ENCODE measurements at places on chromosomes 2 and 18.

- DNase-seq = no peak
Observed at GRCh38 chr2:126534478-126534877, 121.5 kb upstream of the GYPC start.

DNA sequence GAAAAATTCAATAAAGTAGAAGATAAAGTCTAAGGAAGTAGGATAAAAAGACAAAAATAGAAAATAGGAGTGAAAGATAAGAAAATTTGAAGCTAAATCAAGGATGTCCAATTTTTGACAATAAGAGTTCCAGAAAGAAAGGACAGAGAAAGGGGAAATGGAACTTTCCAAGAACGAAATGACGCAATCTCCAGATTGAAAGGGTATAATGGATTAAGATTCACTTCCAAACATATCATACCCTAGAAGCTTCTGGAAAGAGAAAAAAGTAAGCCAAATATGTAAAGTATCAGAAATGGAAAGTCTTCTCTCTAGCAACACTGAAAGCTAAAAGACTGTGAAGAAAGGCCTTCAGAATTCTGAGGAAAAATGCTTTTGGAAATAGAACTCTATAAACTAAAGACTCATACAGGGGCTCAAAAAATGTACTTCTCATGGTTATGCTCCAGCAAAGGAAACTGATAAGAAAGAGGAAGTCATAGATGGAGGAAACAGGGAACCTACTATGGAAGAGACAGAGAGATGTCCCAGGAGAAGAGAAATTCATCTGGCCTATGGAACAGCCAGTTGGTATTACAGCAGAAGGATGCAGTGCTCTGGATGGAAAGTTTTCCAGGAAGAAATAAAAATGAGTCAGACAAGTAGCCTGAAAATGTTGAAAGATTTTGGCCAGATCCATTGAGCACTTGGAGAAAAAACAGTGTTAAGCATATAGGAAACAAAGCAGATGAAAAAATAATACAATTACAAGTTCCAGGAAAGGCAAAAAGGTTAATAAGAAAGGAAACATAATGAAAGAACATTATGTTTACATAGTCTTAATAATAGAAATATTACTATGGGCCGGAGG, 20.1 kb downstream of the CASP8 start:
- DNase-seq = no peak

- DNase-seq = no peak
Observed at GRCh38 chr2:12697617-12698016, 19.1 kb upstream of the TRIB2 start.

GRCh38 chr18:36752929-36753865, 75.6 kb downstream of the TPGS2 start:
- no peak for DNase-seq

- DNase-seq = no peak
Observed at GRCh38 chr2:127420039-127420864, 2.0 kb downstream of the PROC start.

DNA sequence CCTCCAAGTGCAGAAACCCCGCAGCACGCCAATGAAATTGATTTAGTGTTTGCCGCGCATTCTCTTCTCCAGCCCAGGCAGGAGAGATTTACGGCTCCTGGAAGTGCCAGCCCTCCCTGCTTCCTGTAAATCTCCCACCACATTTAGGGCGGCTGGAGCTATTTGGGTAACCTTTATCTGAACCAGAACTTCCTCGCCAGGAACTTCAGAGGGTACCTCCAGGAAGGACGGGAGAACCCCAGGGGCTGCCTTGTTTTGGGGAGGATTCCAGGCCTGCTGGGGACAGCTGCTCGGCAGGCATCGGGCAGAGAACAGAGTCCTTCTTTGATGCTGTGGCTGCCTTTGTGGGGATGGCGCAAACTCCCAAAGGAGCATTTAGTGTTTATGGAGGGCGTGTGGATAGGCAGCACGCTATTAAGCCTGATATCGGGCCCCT, 122.0 kb upstream of the MYCN start:
- DNase-seq = no peak

GRCh38 chr2:137155356-137156104, 390.2 kb downstream of the THSD7B start:
- DNase-seq = no peak

GRCh38 chr18:78390952-78391348, 588.7 kb upstream of the SALL3 start:
- no peak for DNase-seq

- DNase-seq = no peak
Observed at GRCh38 chr2:145815933-145816332, 1296.0 kb upstream of the ZEB2 start.

- no peak for DNase-seq
Observed at GRCh38 chr2:1563943-1564891, 151.0 kb downstream of the TPO start.

- DNase-seq = no peak
Observed at GRCh38 chr2:152694161-152694661, 23.1 kb downstream of the PRPF40A start.

All from activated CD4-positive, alpha-beta T cell treated with anti-CD3 and anti-CD28 coated beads for 1 hour (primary cell).